ENCODE measurements at places on chromosomes 5 and 9.

- DNase-seq: no peak
Observed at GRCh38 chr5:129069292-129069691, 25.3 kb upstream of the ISOC1 start.

DNA sequence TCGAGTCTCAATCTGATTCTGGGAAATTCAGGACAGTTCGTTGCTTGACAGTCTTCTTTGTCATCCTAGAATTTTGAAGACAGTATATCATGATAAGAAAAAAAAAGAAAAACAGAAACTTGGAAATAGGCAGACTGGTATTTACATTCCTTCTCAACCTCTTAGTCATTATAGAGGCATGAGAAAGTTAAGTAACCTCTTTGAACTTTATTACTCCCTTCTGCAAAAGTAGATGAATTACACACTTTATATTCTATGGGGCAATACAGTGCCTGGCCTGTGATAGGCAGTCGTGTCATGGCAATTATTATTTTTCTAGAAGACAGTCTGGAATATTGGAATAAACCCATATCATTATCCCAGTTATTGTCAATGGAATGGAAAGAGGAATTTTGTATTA is 828.9 kb downstream of the TLR4 start:
- no peak for DNase-seq

GRCh38 chr9:86330186-86330585 is 24.0 kb downstream of the TUT7 start:
- no peak for DNase-seq

DNA sequence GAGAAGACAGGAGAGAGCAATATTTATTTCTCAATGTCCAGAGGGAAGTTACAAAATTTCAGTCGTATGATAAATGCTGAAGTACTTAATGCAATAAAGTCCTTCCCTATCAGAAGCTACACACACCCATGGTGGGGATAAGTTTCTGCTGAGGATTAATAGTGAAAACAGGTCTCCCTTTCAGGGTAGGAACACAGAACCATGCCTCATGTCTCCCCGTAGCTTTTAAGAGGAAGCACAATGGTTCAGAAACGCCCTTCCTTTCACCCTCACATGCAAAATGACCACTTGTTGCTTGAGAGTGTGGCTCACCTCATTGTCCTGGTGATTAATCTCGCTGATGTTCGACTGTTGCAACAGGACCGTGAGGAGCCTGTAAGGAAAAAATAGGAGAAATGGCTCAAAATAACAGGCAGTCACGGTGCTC is 73.6 kb downstream of the ANKRD55 start:
- no peak for DNase-seq

GRCh38 chr5:39208471-39208870 is 10.9 kb downstream of the FYB1 start:
- DNase-seq: no peak

DNA sequence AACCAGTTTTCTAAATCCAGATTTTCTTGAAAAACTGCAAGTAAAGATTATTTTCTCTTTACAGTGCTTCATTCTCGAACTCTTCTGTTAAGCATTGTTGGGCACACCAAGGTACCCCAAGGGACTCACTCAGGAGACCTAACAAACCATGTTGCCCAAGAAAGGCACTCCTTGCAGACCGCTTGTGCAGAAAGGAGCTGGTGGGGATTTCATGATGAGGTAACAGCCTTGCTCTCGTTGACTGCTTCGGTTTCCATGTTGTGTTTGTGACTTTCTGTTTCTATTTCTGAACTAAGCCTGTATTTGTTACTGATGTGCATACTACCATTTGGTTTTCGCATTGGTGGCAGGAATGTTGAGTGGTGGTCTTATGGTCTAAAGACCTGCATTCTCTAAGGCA is 266.6 kb upstream of the DAP start:
- no peak for DNase-seq

- no peak for DNase-seq
Observed at GRCh38 chr5:66843065-66843464, 246.9 kb downstream of the MAST4 start.

- no peak for DNase-seq
Observed at GRCh38 chr5:137605411-137605810, 106.3 kb upstream of the SPOCK1 start.

DNA sequence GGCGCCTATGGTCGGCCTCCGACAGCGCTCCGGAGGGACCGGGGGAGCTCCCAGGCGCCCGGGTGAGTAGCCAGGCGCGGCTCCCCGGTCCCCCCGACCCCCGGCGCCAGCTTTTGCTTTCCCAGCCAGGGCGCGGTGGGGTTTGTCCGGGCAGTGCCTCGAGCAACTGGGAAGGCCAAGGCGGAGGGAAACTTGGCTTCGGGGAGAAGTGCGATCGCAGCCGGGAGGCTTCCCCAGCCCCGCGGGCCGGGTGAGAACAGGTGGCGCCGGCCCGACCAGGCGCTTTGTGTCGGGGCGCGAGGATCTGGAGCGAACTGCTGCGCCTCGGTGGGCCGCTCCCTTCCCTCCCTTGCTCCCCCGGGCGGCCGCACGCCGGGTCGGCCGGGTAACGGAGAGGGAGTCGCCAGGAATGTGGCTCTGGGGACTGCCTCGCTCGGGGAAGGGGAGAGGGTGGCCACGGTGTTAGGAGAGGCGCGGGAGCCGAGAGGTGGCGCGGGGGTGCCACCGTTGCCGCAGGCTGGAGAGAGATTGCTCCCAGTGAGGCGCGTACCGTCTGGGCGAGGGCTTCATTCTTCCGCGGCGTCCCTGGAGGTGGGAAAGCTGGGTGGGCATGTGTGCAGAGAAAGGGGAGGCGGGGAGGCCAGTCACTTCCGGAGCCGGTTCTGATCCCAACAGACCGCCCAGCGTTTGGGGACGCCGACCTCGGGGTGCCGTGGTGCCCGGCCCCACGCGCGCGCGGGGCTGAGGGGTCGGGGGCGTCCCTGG is 561 bp downstream of the DAPK1 start:
- peak; percentile 32 for DNase-seq
